ENCODE measurements at places on chromosomes 5 and 9.
A peak's percentile ranks its signal among the peaks of the same experiment; 100 is the strongest.

DNA sequence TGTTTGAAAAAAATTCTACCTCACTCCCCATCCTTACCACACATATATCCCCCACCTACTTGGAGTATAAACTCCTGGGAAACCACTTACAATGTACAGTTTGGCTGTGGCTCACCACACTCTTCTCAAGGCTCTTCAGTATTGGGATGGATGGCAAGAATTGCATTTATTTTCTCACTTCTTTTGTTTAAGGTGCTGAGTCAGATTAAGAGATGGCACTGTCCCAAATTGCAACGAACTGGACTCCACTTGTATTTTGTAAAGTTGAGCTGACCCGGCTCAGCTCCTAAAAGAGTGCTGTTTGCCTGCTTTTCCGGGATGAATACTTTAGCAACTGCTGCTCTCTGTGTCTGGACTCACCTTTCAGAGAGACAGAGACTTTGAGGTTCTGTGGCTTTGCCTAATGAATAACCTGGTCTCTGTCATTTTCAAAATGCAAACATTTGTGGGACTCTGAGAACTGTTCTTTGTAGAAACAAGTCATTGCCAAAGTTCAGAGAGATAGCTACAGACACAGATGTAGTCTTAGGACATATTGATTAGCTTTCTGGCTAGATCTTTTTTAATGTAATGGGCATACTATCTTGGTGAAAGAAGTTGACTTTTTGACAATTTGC is 42.2 kb downstream of the PPP2R2B start:
- DNase-seq: no peak

DNA sequence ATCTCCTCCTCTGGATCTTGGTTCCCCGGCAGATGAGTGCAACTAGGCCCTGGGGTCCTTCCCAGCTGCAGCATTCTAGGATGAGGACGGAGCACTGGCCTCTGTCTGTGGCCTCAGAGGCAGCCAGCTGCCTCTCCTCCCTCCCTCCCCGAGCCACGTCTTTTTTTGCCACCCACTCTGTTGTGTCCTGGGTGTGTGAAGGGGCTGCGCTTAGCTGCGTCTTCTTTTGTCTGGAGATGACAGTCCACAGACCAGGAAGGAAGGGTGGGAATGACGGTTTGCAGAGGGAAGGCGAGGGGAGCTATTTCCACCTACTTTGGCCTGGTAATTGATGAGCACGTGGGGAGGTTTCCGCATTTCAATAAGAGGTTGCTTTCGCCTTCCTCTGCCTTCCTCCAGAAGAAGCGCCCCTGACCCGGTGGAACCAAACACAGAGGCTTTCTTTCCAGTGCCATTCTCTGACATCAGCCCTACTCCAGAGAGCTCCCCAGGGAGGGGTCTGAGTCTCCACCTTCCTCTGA is 34.5 kb upstream of the GABRP start:
- DNase-seq: no peak

DNA sequence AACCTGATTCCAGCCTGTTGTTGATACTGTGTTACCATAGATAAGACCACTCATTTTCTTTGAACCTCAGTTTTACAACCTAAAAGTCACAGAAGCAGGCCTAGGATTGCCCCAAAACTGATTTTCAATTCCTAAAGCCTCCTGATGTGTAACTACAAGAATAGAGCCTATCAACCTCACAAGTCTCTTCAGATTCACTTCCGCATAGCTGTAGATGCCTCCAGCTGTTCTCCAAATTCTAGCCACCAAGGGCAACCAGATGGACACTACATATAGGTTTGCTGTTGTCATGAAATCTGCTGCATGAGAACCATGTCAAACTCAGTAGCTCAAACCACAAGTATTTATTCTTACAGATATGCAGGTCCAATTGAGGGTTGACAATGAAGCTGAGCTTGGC is 143.5 kb downstream of the SPATA31D1 start:
- no peak for DNase-seq

GRCh38 chr5:132487841-132488555 is 2.6 kb downstream of the IRF1 start:
- no peak for DNase-seq

GRCh38 chr5:93587597-93588351 is 4.8 kb downstream of the NR2F1 start:
- DNase-seq: no peak

DNA sequence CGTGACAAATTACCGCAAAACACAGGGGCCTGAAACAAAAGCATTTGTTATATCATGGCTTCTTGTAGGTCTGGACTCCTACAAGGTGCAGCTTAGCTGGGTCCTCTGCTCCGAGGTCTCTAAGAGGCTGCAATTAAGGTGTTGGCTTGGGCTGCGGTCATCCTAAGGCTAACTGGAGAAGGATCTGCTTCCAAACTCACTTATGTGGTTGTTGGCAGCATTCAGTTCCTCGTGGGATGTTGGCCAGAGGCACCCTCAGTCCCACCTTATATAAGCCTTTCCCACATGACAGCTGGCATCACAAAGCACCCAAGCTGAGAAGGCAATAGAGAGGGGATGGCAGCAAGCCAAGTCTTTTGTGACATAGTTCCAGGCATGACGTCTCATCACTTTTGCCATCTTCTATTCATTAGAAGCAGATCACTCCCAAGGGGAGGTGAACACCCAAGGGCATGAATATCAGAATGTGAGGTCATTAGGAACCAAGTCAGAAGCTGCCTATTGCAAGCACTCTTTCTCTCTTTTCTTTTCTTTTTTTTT is 47.9 kb upstream of the ZBTB43 start:
- DNase-seq: no peak

DNA sequence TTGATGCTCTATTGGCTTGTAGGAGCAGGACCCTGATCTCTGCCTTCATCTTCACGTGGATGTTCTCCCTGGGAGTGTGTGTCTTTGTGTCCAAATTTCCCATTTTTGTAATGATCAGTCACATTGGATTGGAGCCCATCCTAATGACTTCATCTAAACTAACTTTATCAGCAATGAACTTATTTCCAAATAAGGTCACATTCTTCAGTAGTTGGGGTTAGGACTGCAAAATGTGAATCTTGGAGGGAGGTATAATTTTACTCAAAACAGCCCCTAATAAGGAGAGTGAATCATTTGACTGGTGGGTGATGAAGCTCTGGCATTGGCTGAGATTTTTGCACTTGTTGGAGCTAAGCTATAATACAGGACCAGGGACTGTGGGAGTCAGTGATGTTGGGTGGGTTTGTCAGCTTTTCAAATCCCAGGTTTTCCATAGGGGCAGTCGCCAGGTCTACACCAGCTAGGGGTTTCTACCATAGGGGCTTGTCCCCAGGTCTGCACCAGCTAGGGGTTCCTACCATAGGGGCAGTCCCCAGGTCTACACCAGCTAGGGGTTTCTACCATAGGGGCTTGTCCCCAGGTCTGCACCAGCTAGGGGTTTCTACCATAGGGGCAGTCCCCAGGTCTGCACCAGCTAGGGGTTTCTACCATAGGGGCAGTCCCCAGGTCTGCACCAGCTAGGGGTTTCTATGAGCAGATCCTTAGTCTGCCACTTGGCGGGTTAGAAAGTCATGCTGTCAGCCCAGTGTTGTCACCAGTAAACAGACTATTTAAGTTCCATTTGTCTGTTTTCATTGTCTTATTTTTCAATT is 382.6 kb upstream of the DAP start:
- DNase-seq: peak; percentile 63

DNA sequence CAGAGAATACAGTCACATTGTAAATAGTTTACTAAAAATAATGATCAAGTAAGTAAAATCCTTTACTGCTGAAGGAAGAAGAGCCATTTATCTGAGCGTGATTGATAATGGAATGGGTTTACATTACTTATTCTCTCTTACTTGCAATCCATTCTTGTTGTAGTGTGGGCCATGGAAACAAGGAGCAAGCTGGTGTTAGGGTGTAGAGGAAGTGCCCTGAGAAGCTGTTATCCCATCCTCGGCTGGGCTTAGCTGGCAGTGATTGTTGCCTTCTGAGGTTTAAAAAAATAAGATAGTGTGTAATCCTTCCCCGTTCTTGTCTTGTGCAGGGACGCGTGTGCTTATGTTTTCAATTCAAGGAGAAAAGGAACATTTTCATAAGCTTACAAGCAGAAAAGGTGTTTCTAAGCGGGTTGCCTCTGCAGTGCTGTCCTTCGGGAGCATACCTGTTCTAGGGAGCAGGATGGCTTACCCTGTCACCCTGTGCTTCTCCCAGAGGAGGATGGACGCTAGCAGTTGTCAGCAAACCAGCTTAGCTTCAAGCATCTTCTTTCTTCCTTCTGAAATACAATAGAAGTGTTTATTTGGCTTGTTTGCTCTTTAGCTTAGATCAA is 188.3 kb downstream of the ARHGEF28 start:
- no peak for DNase-seq

DNA sequence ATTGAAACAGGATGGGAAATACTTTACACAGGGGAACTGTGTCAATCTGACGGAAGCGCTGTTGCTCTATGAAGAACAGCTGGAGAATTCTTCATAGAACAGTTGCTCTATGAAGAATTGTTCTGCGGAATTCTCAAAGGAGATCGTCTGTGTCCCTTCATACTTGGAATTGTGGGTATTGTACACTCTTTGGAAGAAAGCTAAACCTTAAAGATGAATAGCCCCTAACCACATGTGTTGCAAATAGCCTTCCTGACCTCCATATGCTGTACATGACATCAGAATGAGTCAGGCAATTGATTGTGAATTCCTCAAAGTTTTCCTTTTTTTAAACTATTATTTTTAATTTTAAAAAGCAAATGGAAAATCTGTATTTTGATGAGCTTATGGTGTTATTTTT is 15.6 kb downstream of the NIM1K start:
- no peak for DNase-seq

GRCh38 chr5:178507151-178507932 is 82.9 kb downstream of the COL23A1 start:
- DNase-seq: no peak

- no peak for DNase-seq
These were observed 82.8 kb downstream of the SLIT3 start for GRCh38 chr5:169218176-169218575.

GRCh38 chr5:127665641-127666040 is 16.8 kb downstream of the CTXN3 start:
- DNase-seq: no peak
